ENCODE measurements at places on chromosomes 5 and 9.

DNA sequence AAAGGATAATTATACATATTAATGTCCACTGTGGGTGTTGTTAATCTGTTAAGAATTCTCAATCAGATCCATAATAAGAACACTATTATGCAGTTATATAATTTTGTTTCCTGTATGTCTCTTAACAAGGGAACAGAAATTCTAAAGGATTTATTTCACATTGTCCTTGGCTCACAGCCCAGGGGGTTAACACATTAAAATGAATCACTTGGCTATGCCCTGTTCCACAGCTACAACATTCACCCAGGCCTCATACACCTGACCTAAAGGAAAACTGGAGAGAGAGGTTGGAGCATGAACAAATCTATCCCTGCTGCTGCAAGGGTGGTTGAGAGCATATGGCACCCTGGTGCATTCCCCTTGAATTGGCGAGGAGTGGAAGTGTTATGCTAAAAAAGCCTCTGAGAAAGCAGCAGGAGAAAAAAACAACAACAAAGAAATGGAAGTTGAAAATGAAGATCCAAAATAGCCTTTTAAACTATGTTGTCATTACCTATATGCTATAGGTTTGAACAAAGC, 116.0 kb downstream of the KCNN2 start:
- DNase-seq, result no peak

DNA sequence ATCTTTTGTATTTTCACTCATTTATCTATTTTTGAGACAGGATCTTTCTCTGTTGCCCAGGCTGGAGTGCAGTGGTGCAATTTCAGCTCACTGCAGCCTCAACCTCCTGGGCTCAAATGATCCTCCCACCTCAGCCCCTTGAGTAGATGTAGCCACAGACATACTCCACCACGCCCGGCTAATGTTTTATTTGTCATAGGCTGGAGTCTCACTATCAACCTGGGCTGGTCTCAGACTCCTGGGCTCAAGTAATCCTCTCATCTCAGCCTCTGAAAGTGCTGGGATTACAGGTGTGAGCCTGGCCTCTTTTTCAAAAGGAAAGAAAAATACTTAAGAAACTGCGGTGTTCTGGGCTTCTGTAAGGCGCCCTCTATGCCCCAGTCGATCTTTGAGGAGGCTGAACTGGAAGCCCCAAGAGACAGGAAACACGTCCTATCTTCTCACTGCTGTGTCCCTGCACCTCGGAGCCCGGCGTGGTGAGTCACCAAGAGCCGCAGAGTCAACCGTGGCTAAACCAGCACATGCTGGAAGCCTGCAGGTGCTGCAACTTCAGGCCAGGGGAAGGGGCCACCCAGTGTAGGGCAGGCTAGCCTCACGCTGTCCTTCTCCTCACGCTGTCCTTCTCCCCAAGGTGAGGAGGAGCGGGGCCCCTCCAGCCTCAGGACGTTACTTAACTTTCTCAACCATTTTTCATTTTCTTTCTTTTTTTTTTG, 15.2 kb upstream of the LHX3 start:
- no peak for DNase-seq

GRCh38 chr5:103340717-103341388, 82.3 kb downstream of the MACIR start:
- no peak for DNase-seq

DNA sequence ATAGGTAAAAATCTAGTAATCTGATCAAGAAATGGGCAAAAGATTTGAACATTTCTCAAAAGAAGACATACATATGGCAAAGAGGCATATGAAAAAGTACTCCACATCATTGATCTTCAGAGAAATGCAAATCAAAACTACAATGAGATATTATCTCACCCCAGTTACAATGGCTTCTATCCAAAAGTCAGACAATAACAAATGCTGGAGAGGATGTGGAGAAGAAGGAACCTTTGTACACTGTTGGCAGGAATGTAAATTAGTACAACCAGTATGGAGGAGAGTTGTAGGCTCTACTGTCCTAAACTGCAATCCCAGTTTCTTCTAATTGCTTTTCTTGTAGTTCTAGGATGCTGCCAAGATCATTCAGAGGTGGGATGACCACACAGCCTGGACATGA, 193.5 kb upstream of the RFX3 start:
- DNase-seq, result no peak

DNA sequence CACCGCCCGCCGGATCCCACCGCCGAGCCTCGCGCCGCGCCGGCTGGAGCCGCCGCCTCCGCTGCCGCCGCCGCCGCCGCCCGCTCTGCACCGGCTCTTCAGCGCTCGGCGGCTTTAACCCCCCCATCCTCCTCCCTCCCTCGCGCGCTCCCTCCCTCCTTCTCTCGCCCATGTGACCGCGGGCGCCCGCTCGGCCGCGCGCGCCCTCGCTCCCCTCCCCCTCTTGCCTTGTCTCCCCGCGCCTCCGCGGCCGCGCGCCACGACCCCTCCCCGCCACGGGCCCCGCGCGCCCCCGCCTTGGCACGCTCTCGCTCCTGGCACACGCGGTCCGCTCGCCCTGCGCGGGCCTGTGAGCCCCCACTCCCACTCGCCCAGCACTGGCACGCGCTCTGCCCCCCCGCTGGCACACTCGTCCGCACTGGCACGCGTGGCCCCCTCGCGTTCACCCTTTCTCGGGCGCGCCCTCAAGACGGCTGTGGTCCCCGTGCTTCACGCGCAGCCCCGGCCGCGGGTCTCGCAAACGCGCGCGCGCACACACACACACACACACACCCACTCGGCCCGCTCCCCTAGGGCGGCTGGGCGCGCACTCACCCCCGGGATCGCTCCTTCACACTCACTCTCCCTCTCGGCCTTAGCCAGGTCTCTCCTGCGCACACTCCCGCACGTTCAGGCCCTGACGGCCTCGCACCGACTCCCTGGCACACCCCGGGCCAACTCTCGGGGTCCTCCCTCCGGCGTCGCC, at the start of gene CNTFR:
Gene CNTFR (minus strand): TSS at position 89 of the 745 bp plus-strand sequence. CDS start 20,743 bp downstream, outside the sequence.
- no peak for DNase-seq

DNA sequence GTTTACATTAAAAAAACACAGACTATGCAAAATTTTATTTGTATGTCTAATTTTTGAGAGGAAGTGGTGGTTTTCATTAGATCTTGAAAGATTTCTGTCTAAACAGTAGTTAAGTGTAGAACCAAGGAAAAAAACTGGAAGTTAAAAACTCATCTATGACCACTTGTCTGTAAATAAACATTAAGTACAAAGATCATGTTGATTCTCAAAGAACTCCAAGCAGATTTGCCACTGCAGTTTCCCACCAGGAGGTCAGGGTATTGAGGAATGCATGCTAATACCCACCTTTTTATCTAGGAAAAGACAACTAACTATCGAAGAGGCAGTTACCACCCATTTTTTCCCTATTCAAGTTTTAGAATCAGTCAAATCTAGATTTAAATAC, 1.9 kb downstream of the STOM start:
- DNase-seq, result no peak

DNA sequence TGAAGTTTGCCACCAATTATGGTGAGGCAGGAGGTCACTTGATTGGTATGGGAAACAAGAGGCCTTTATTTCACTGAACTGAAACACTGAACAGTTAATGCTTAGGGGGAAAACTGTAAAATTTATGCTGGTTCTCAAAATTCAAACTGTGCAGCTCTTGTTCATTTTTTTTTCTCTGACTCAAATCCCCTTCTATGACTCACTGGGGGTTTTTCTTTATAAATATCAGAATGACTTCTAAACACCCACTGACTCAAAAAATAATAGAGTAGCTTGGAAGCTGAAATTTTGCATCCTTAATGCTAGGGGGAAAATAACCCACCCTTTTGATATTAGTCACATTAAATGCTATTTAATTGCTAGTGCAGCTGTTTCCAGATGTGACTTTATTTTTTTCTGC, 24.1 kb upstream of the OTP start:
- no peak for DNase-seq

GRCh38 chr5:151917904-151918303, 6.7 kb downstream of the GLRA1 start:
- no peak for DNase-seq

DNA sequence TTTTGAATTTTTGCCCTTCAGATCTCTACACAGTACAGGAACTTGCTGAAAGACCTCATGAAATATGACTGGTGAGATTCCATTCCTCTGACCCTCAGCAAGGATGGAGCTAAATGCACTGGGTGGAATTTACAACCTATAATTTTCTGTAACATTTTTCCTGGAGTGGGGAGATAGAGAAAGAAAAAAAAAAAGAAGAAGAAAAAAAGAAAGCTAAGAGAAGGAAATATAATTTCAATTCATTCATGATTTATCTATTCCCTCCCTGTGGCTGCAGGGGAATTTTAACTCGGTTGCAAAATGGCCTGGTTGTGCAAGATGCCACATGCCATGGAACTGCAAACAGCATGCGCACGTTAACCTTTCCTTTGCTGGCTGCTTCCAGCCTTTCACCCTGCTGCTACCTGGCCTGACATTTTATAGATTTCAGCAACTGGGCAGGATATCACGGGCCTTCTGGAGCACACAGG, 155.4 kb downstream of the FSTL4 start:
- DNase-seq, result no peak

DNA sequence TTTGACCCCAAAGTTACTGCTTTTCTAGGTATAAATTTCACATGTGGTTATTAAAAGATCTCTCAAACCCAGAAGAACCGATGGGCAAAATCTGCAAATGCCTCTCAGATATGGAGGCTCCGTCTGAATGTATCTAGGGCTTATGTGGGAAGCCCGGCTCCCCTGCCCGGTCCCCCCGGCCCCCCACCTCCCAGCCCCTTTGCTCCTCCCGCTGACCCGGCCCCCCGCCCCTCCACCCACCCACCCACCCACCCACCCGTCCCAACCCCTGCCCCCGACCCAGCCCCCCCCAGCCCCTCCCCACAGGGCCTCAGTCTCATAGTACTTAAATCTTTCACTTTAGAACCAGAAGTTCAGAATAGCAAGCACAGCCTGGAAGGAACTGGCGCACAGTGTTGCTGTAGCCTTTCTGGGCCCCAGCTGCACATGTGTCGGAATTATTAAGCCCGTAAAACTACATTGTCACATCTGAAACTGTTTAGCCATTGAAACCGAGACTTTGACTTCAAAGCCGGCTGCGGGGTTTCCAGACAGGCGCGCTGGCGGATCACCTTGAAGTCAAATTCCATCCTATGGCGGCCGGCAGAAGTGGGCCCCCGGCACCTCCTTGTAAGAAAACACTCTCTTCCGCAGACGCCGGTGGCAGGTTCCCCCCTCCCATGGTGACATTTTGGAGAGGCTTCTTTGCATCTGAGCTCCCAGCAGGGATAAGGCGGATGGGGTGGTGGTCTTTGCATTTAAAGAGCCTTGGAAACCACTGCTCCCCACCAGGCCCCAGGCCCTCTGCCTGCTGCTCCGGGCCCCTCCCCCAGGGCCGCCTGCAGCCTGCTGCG, 12.8 kb downstream of the NKD2 start:
- no peak for DNase-seq
